BJ (cell line): ENCODE measurements at places on chromosomes 3 and 15. TPM values are rescaled to one million over a fixed set of nuclear protein-coding genes. Genes with fewer than 3 reads are reported as not detected.

The TRIM71 gene
- polyA plus RNA-seq: not detected in 2 replicates

The CRYGS gene
- polyA plus RNA-seq: 1.9 and 2.0 TPM in 2 replicates

The TGM5 gene
- polyA plus RNA-seq: not detected in 2 replicates

The RPLP1 gene
- polyA plus RNA-seq: 1,124 and 1,191 TPM in 2 replicates

The HIGD2B gene
- polyA plus RNA-seq: not detected in 2 replicates

The GALNT15 gene
- polyA plus RNA-seq: 5.0 and 5.4 TPM in 2 replicates

The ADAMTS9 gene
- 0.16 and 0.26 TPM in 2 replicates for polyA plus RNA-seq

The ACTC1 gene
- 7.6 and 15.2 TPM in 2 replicates for polyA plus RNA-seq

The APBA2 gene
- 8.5 and 15.1 TPM in 2 replicates for polyA plus RNA-seq

The TGM4 gene
- not detected in 2 replicates for polyA plus RNA-seq

The AADACL2 gene
- not detected in 2 replicates for polyA plus RNA-seq

The MME gene
- 208 and 273 TPM in 2 replicates for polyA plus RNA-seq

The GOLGA6B gene
- not detected in 2 replicates for polyA plus RNA-seq

The PGBD4 gene
- 0.77 and 1.3 TPM in 2 replicates for polyA plus RNA-seq

The DPPA2 gene
- polyA plus RNA-seq: not detected in 2 replicates

The C15orf62 gene
- 0.04 TPM in 1 of 2 replicates, not detected in the other for polyA plus RNA-seq

The CORO2B gene
- polyA plus RNA-seq: 5.1 and 7.7 TPM in 2 replicates

The STXBP5L gene
- not detected in 2 replicates for polyA plus RNA-seq

The ATP13A5 gene
- polyA plus RNA-seq: not detected in 2 replicates

The PRTG gene
- 0.94 and 1.1 TPM in 2 replicates for polyA plus RNA-seq

The SNX22 gene
- 0.04 and 0.07 TPM in 2 replicates for polyA plus RNA-seq

The SLCO3A1 gene
- polyA plus RNA-seq: 5.2 and 7.8 TPM in 2 replicates

The LINGO1 gene
- polyA plus RNA-seq: not detected in 2 replicates
